Vein endothelial cell (primary cell): ENCODE measurements at places on chromosomes 1 and 21. TPM values are rescaled to one million over a fixed set of nuclear protein-coding genes. Genes with fewer than 3 reads are reported as not detected.

Gene SLC44A5
- total RNA-seq, result 6.7 and 19.9 TPM in 2 replicates

Gene APCS
- not detected in 2 replicates for total RNA-seq

Gene SUSD4
- not detected in 2 replicates for total RNA-seq

Gene C1orf94
- total RNA-seq, result not detected in 2 replicates

Gene ANGPTL3
- total RNA-seq, result not detected in 2 replicates

Gene OR2M3
- not detected in 2 replicates for total RNA-seq

Gene WNT2B
- total RNA-seq, result 2.3 and 2.9 TPM in 2 replicates

Gene DUSP23
- total RNA-seq, result 49.9 and 63.4 TPM in 2 replicates

Gene TEDDM1
- total RNA-seq, result not detected in 2 replicates

Gene MYOC
- total RNA-seq, result not detected in 2 replicates

Gene DNAJC28
- 2.0 and 2.4 TPM in 2 replicates for total RNA-seq

Gene DISP3
- 0.10 and 0.33 TPM in 2 replicates for total RNA-seq

Gene POU3F1
- not detected in 2 replicates for total RNA-seq

Gene TRIM67
- not detected in 2 replicates for total RNA-seq

Gene CAPN9
- total RNA-seq, result not detected in 2 replicates

Gene FMN2
- under 0.01 and 0.19 TPM in 2 replicates for total RNA-seq

Gene TMED5
- 60.1 and 60.9 TPM in 2 replicates for total RNA-seq

Gene SMG7
- 36.3 and 47.1 TPM in 2 replicates for total RNA-seq

Gene RHD
- total RNA-seq, result not detected in 2 replicates

Gene TMEM82
- total RNA-seq, result not detected in 2 replicates

Gene CCDC24
- total RNA-seq, result 2.5 and 2.9 TPM in 2 replicates

Gene SPOCD1
- total RNA-seq, result 31.4 and 53.6 TPM in 2 replicates

Gene A3GALT2
- total RNA-seq, result not detected in 2 replicates

Gene NUP210L
- total RNA-seq, result under 0.01 and 0.10 TPM in 2 replicates
